Stimulated activated CD4-positive, alpha-beta T cell treated with anti-CD3 and anti-CD28 coated beads, Interleukin-1b, Interleukin-23, amount 100 ng/mL, for 4 hours (primary cell): ENCODE measurements at places on chromosomes 11 and 22.
A peak's percentile ranks its signal among the peaks of the same experiment; 100 is the strongest.

DNA sequence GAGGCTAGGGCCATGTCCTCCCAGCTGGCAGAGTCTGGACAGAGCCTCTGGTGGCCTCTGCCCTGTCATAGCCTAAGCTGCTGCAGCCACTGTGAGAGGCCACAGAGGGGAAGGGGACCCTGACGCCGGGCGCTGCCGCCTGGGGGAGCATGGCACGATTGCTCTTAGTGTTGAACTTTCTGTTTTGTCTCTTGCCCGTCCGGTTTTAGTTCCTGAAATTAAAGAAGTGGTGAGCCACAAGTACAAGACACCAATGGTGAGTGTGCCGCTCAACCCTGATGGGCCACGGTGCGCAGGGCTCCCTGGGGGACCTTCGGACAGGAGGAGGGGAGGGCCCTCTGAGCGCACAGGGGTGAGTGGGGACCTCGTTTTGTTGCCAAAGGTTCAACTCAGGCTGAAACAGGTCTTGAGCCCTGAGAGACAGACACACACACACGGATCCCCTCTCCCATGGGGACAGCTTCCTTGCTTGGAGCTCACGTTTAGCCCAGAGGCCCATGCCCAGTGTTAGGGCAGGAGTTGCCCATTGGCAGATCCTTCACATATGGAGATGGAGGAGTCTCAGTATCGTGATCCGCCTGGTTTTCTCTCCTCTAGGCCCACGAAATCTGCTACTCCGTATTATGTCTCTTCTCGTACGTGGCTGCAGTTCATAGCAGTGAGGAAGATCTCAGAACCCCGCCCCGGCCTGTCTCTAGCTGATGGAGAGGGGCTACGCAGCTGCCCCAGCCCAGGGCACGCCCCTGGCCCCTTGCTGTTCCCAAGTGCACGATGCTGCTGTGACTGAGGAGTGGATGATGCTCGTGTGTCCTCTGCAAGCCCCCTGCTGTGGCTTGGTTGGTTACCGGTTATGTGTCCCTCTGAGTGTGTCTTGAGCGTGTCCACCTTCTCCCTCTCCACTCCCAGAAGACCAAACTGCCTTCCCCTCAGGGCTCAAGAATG is 23.8 kb downstream of the MYBPC3 start:
- DNase-seq: no peak

- no peak for DNase-seq
Observed at GRCh38 chr11:95135155-95135554, 45.5 kb downstream of the ENDOD1 start.

GRCh38 chr11:62708793-62709192 is 1.3 kb downstream of the GNG3 start:
- DNase-seq: no peak

DNA sequence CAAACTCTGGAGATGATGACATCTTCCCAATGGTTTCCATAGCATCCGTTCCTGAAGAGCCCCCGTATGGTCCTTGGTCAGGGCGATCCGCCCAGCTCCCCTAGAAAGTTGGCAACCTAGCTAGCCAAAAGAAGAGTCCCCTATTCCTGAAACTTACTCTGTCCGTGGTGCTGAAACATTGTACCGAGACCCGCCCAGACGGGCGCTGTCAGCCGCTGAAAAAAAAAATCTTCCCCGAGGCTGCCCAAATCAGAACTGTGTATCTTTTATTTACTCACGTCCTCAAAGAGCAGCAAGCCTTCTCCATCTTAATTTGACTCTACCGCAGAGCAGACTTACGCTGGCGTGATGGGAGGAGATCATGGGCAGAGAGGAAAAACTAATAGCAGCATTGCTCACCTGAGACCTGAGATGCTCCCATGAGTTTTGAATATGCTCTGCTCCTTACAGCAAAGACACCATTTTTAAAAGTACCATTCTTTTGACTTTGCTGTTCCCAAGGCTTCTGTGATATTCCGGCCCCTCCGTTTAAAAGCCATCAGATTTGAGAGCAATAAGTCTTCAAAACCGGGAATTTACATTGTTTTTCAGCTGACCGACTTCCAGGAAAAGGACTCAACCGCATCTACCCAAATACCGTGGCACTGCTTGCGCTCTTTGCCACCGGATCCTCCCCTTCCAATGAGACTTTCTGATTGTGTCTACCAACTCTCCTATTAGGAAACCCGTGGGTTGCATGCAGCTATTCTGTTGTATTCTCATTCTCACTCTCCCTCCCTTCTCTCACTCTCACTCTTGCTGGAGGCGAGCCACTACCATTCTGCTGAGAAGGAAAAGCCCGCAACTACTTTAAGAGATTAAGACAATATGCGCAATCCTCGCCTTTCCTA is at the start of gene SLC17A6:
Gene SLC17A6, plus strand, starts transcription at position 786 of the 890 bp plus-strand sequence. CDS start 153 bp downstream, outside the sequence.
- DNase-seq: no peak

GRCh38 chr11:71342951-71343827 is 90.8 kb upstream of the SHANK2 start:
- no peak for DNase-seq

GRCh38 chr22:18001040-18001893 is 23.1 kb downstream of the MICAL3 start:
- DNase-seq: peak; percentile 37

GRCh38 chr11:6674219-6674597 is 8.9 kb downstream of the MRPL17 start:
- no peak for DNase-seq

DNA sequence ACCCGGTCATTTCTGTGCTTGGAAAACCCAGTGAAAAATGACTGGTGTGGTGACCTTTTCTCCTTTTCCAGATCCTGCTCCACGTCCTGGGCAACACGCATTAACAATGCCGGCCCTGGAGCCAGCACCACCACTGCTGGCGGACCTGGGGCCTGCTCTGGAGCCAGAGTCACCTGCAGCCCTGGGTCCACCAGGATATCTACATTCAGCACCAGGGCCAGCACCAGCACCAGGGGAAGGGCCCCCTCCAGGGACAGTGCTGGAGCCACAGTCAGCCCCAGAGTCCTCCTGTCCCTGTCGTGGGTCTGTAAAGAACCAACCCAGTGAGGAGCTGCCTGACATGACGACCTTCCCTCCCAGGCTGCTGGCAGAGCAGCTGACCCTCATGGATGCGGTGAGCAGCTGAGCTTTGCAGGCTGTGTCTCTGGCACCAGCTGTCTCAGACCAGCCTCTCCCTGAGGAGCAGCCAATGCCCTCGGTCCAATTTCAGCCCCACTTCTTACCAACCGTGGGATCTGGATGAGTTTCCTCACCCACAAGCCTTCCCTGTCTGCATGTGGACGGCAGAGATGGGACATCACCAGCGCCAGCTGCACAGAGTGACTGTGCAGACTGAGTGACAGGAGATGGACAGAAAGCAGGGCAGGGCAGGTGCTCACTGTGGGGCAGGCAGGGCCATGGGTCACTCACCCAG is 1.9 kb downstream of the RGL4 start:
- no peak for DNase-seq

DNA sequence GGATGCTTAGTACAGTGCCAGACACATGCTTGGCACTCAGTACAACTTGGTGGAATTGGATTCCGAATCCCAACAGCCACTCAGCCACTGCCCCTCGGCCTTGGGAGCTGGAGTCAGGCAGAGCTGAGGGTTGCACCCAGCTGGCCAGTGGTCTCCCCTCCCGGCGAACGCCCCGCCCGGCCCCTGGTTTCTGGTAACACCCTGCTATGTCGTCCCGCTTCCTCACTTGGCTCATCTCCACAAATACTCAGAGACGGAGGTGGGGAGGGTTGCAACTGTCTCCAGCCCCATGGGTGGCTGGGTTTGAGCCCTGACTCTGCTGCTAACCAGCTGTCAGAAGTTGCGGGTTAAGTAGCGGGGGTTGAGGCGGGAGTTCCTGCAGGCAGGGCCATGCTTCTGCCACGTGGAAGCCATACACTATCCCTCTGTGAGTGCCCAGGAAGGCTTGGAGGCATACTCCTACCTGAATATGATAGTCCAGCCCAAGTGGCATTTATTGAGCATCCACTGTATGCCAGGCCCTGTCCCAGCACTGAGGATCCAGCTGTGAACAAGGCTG is 67.1 kb downstream of the GRIK4 start:
- DNase-seq: no peak

- DNase-seq: no peak
Observed at GRCh38 chr11:61315260-61315659, 17.6 kb downstream of the DDB1 start.

DNA sequence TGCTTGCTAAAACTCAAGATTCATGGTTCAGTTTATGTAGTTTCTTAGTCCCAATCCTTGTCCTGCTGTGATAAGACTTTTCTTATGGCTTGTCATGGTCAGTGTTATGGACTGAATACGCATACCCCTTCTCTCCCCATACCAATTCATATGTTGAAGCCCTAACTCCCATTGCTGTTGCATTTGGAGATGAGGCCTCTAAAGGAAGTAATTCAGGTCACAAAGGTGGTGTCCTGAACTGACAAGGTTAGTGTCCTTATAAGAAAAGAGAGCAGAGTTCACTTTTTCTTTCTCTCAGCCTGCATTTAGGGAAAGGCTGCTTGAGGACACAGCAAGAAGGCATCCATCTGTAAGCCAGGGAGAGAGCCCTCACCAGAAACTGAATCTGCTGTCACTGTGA is 618.2 kb downstream of the LRRC4C start:
- no peak for DNase-seq

GRCh38 chr22:50702821-50703725 is 30.4 kb downstream of the SHANK3 start:
- no peak for DNase-seq

DNA sequence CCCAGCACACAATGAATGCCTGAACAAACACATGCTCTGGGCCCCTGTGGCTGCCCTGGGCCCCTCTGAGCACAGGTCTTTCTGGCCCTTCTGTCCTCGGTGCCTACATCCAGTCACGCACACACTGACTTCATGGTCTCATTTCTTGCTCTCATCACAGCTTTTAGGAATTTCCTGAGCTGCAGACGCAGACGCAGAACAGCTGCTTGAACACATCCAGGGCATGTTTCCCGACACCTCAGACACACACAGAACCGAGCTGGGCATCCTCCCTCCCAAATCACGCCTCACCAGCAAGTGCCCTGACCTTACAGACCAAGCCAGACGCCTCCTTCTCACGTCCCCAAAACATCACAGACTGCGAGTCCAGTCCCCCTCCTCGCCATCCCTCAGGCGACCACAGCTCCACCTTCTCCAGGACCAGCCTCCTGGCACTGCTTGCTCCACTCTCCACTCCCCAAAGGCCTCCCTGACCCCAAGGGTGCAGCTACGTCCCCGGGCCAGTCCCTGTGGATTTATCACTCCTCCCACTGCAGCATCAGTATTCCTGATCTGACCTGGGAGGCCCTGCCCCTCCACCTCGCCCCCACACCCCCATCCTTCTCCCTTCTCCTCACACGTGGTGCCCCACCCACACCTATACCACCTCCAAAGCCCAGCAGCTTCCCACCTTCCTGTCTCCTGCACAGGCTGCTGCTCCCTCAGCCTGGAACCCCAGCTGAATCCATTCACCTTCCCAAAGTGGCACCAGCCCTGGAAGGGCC is 12.9 kb downstream of the SIRT3 start:
- DNase-seq: no peak

GRCh38 chr11:35126000-35126878 is 12.7 kb upstream of the CD44 start:
- no peak for DNase-seq

- no peak for DNase-seq
Observed at GRCh38 chr11:19691815-19692500, 20.7 kb upstream of the NAV2 start.

- DNase-seq: no peak
Observed at GRCh38 chr11:84408946-84409411, 1122.8 kb upstream of the CCDC90B start.

- no peak for DNase-seq
Observed at GRCh38 chr11:77086521-77087472, 15.8 kb upstream of the OMP start.

DNA sequence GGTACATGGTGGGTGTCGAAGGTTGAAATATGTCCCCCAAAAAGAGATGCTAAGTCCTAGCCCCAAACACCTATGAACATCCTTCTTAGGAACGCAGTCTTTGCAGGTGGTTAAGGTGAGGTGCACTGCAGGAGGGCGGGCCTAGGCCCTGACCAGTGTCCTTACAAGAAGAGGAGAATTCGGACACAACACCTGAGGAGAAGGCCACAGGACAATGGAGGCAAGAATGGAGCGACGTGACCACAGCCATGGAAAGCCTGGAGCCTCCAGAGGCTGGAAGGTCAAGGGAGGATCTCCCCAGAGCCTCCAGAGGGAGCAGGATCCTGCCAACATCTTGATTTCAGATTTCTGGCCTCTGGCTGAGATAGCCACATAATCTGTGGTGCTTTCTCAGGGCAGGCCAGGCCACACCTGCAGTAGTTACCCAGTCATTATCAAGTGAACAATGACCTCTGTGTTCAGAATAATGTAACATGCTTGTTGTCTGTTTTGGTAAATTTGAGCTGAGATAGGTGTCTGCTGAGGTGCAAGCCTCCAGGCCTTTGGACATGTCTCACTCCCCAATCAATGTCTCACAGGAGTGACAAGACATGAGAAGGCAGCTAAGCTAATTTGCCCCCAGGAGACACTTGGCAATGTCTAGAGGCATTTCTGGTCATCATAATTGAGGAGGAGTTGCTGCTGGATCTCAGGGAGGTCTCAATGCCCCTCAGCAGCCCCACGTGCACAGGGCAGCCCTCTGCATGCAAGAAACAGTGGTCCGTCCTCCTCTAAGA is 498.9 kb downstream of the BRD1 start:
- no peak for DNase-seq

- no peak for DNase-seq
Observed at GRCh38 chr22:45192701-45193187, 29.0 kb downstream of the NUP50 start.

DNA sequence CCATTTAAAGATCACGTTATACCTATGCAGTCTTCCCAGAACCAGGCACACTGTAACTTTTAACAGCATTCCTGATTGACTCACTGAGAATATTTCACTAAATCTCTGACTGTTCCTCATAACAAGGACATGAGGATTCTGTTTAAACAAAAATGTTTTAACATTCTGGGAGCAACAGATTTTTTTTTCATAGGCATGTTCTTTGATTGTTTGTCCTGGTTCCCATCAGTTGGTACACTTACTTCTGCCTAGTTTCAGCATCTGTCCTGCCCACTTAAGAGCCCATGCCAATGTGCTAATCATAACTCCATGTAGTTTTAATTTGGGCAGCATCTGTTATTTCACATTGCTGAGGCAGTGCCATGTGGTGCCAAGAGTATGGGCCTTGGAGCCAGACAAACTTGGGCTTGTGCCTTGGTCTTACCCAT is 138.5 kb upstream of the CTSC start:
- no peak for DNase-seq

GRCh38 chr22:21646608-21647590 is 4.8 kb downstream of the SDF2L1 start:
- peak; percentile 51 for DNase-seq

GRCh38 chr11:130243816-130244215 is 70.9 kb downstream of the ZBTB44 start:
- DNase-seq: no peak

- DNase-seq: no peak
Observed at GRCh38 chr11:124311670-124312069, 2.1 kb downstream of the OR8D1 start.

GRCh38 chr11:18567081-18567480 is 21.5 kb downstream of the UEVLD start:
- DNase-seq: no peak
